Neural crest cell (in vitro differentiated cells): ENCODE measurements at places on chromosomes 3 and 15. TPM values are rescaled to one million over a fixed set of nuclear protein-coding genes. Genes with fewer than 3 reads are reported as not detected.

DNA sequence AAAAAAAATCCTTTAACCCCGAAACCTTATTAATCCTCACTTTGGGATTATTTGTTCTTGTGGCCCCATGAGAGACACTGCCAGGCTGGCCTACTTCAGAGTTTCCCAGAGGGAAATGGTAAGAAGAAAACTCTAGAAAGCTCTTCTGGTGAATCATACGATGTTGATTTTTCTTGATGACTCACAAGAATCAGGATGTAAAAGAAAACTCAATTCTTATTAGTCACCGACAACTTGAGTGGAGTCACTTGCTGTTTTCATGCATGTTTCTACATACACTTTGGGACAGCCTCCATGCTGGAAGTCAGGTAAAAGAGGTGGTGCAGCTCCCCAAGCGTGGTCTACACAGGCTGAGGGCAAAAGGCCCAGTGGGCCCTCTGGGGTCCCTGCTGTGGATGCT, 42.8 kb downstream of the MYO5C start:
- DNase-seq, result no peak
- H3K4me1 ChIP-seq, result peaks cover 12% of the 10 kb centered on the region

DNA sequence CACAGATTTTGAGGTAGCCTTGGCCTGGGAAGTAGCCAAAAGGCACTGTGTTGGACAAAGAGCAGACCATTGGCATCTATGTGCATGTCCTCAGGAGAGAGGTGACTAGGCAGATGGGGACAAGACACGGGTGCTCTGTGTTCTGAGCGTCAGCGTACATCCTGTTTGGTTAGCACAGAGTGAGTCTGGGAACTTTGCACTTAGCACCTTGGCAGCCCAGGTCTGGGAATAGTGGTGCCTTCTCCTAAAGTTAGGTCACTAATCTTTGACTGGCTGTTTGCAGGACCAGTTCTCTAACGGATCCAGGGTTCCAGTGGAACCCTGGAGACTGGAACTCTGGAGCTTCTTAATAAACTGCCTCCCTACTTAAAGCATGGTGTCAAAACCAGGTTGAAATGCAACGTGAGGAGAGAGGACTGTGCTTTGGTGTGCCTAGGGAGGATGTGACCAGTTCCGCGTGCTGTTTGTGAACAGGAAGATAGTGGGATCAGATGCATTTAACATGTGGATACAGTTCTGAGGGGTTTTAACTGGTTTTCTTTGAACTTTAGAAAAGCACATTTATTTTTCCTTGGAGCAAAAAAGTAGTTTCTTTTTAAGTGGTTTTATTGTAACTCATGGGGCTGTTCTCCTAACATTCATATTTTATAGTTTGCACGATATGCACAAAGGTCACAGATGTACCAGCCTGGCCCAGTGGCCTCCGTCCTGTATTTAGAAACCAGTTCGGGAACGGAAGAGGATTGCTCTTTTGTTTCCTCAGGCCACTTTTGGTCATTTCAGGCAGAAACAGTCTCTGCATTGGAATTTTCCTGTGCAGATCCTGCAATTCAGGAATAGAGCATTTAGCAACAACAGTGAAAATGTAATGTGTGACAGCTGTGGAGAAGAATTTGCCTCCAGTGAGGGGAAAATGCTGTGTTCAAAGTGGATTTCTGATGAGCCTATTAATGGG, 48.8 kb downstream of the ABHD2 start:
- H3K27ac ChIP-seq, result no peak overlapping the region
- peaks cover 25% of the 10 kb centered on the region for H3K4me1 ChIP-seq
- no peaks in the 10 kb centered on the region for H3K27me3 ChIP-seq
- H3K4me3 ChIP-seq, result no peak overlapping the region

- H3K36me3 ChIP-seq, result peaks cover 34% of the 10 kb centered on the region
- H3K27me3 ChIP-seq, result no peaks in the 10 kb centered on the region
- H3K4me3 ChIP-seq, result peak overlapping the region; percentile 52
- H3K27ac ChIP-seq, result no peak overlapping the region
- DNase-seq, result no peak
Measured at GRCh38 chr15:56913670-56914069, 4.8 kb upstream of the TCF12 start.

DNA sequence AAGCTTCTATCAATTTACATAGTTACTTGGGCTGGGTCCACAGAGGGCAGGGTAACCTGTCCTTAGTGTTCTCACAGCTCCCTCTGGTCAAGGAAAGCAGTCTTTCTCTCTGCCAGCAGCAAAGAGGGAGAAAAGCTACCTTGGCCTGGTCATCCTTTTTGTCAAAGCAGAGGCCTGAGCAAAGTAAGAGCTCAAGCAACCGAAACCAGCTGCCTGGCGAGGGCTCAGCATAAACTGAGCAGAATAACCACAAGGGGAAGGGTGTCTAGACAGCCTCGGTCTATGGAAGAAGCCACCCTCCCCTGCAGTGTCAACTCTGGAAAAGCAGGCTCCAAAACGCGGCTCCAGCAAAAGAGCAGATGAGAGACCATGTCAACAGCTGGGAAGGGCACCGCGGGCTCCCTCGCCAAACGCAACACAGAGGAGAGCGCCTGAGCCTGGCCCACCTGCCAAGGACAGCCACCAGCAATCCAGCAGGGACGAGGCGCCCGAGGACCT, 17.4 kb downstream of the LRIG1 start:
- no peak for DNase-seq
- peaks cover 2% of the 10 kb centered on the region for H3K36me3 ChIP-seq
- H3K4me1 ChIP-seq, result peaks cover 86% of the 10 kb centered on the region
- peak overlapping the region; percentile 5 for H3K4me3 ChIP-seq
- H3K27me3 ChIP-seq, result no peaks in the 10 kb centered on the region

DNA sequence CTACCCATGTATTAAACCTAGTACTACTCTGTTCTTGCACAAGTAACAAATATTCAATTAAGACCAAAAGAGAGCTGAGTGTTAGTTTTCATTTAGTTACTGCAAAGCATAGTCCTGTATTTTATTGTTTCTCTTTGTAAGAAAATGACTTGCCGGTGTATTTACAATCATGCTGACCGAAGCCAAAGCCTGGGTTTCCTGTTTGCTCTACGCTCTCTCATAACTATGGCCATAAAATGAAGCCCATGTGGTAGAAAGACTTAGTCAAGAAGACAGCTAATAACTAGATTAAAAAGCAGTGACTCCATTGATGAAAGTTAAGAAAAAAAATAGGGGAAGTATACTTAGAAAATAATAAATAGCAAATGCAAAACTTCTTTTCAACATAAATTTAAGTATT, 479.9 kb downstream of the CNTN4 start:
- no peak overlapping the region for H3K4me3 ChIP-seq
- H3K4me1 ChIP-seq, result no peaks in the 10 kb centered on the region
- H3K36me3 ChIP-seq, result no peaks in the 10 kb centered on the region
- DNase-seq, result no peak
- H3K27ac ChIP-seq, result no peak overlapping the region
- H3K27me3 ChIP-seq, result no peaks in the 10 kb centered on the region

The XIRP1 gene
- total RNA-seq, result not detected in 2 replicates

The LEKR1 gene
- 1.1 and 1.8 TPM in 2 replicates for total RNA-seq

DNA sequence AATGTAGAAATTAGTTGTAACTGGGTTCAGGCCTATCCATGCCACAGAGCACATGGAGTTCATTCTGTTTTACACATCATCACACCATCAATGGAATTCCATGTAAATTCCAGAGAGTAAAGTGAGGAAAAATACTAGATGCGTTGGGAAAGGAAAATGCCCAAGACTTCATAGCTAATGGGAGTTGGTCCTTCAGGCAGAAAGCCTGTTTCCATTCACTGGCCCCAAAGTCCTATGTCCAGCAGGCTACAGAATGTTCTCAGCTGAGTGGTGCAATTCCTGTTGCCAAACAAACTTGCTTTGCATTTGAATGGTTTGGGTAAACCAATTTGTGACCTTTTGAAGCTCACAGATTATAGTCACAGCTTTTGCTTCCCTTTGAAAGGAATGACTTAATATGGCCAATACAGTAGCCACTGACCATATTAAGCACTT, 164.6 kb upstream of the PFN2 start:
- no peaks in the 10 kb centered on the region for H3K36me3 ChIP-seq
- no peak for DNase-seq
- H3K4me1 ChIP-seq, result peaks cover 7% of the 10 kb centered on the region
- H3K4me3 ChIP-seq, result no peak overlapping the region

DNA sequence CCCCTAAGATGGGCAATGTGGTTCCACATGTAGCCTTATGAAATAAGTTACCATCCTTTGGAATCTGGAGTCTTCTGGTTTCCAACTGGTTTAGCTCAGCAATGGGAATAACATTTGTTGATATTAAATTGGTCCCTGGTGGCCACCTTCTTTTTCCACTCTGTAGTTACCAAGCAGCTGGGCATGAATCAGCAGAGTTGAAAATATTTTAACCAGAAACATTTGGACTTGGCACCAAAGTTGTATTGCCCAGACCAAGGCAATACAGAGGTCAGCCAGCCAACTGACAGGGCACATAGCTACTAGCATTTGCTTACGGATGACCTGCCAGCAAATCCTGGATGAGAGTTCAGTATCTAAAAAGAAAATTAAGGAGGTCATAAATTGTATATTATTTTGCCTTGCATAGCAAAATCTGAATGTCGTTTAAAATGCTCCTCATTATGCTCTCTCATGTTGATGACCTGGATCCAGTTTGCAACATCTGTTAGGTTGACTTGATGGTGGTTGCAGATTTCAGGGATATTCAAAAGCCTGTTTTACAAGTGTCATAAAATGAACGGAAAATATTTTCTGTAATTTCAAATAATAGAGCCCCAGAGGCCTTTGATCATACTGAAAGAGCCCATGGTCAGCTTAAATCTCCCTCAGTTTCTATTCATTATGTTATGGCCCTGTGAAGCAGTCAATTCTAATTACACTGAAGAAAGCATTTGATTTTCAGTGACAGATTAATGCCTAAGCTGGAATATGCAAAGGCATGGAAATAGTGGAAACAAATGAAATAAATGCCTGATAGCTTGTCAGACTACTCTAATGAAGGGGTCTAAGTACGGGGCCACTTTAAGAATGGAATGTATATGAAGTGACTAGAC, 54.6 kb downstream of the PPM1L start:
- H3K27me3 ChIP-seq, result no peaks in the 10 kb centered on the region
- no peak overlapping the region for H3K4me3 ChIP-seq

The PLSCR2 gene
- not detected in 2 replicates for total RNA-seq

The NISCH gene
- 161 and 166 TPM in 2 replicates for total RNA-seq

GRCh38 chr3:46869440-46869839, 6.2 kb upstream of the MYL3 start:
- peaks cover 5% of the 10 kb centered on the region for H3K27me3 ChIP-seq
- no peaks in the 10 kb centered on the region for H3K36me3 ChIP-seq
- H3K27ac ChIP-seq, result no peak overlapping the region
- H3K4me3 ChIP-seq, result no peak overlapping the region
- DNase-seq, result no peak
- peaks cover 28% of the 10 kb centered on the region for H3K4me1 ChIP-seq

DNA sequence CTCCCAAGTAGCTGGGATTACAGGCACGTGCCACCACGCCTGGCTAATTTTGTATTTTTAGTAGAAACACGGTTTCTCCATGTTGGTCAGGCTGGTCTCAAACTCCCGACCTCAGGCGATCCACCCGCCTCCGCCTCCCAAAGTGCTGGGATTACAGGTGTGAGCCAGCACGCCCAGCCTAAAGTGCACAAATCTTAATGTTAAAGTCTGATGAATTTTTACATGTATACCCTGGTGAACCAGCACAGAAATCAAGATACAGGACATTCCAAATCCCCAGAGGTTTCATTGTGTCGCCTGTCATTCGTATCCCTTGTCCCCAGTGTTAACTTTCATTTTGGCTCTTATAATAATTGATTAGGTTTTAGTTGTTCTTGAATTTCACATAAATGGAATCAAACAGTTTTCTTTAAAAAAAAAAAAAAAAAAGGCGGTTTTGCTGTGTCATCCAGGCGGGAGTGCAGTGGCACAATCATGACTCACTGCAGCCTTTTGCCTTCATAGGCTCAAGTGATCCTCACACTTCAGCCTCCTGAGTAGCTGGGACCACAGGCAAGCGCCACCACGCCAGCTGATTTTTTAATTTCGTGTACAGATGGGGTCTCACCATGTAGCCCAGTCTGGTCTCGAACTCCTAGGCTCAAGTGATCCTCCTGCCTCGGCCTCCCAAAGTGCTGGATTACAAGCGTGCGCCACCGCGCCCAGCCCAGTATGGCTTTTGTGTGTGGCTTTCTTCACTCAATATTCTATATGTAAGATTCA, 1.5 kb upstream of the TM4SF19 start:
- H3K27me3 ChIP-seq, result no peaks in the 10 kb centered on the region
- no peaks in the 10 kb centered on the region for H3K4me1 ChIP-seq
- no peak for DNase-seq
- no peak overlapping the region for H3K4me3 ChIP-seq
- H3K36me3 ChIP-seq, result no peaks in the 10 kb centered on the region
- no peak overlapping the region for H3K27ac ChIP-seq

- H3K4me3 ChIP-seq, result no peak overlapping the region
- H3K27ac ChIP-seq, result no peak overlapping the region
- peaks cover 13% of the 10 kb centered on the region for H3K4me1 ChIP-seq
- H3K36me3 ChIP-seq, result peaks cover 6% of the 10 kb centered on the region
- no peak for DNase-seq
- no peaks in the 10 kb centered on the region for H3K27me3 ChIP-seq
Measured at GRCh38 chr15:90407871-90408317, 19.9 kb downstream of the IQGAP1 start.

DNA sequence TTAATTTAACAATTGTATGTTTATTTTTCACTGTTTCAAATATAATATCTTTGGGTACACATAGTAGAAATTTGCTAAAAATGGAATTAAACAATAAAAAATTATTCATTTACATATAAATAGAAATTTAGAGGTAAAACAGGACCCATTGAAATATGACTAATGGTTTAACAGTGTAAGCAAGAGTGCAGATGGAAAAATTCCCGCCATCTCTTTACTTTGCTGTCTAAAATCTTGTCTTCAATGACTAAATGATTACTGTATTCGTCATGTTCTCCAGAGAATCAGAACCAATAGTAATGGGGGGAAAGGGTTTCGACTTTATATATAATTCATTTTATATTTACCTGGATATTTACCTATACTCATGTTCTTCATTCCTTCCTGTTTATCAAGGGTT, 163.1 kb downstream of the IL1RAP start:
- H3K27me3 ChIP-seq, result no peaks in the 10 kb centered on the region
- no peak for DNase-seq
- no peak overlapping the region for H3K27ac ChIP-seq
- H3K36me3 ChIP-seq, result peaks cover 3% of the 10 kb centered on the region
- H3K4me3 ChIP-seq, result no peak overlapping the region

The TRIP4 gene
- total RNA-seq, result 19.4 and 20.8 TPM in 2 replicates

The CCPG1 gene
- 9.6 and 15.0 TPM in 2 replicates for total RNA-seq
